ENCODE measurements at places on chromosomes 12 and 14. TPM values are rescaled to one million over a fixed set of nuclear protein-coding genes. Genes with fewer than 3 reads are reported as not detected.

ADCY4 gene
- not detected for total RNA-seq

PKP2 gene
- 2.8 TPM for total RNA-seq

DNA sequence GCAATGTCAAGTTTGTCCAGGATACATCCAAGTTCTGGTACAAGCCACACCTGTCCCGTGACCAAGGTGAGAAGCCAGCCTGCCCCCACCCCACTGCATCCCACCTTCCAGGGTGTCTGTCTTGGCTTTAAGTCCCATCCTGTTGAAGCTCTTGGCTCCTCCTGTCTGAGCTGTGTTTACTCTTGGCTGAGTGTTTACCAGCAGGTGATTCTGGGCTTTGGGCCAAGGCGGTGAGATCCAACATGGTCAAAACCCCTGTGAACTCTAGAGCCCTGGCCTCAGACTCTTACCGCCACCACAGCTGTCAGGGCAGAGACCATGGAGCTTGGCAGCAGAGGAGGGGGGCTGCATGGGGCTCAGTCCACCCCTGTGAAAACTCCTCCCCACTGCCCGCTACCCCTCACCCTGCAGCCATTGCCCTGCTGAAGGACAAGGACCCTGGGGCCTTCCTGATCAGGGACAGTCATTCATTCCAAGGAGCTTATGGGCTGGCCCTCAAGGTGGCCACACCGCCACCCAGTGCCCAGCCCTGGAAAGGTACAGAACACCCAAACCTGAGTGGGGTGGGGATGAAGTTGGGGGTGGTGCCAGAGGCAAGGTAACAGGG is 11.6 kb downstream of the TNS2 start:
- peak; percentile 50 for DNase-seq

GRCh38 chr12:49962861-49963765 is 1.4 kb downstream of the AQP5 start:
- DNase-seq, result peak; percentile 80

- DNase-seq, result no peak
Measured at GRCh38 chr12:80988986-80989385, 51.3 kb upstream of the LIN7A start.

DNA sequence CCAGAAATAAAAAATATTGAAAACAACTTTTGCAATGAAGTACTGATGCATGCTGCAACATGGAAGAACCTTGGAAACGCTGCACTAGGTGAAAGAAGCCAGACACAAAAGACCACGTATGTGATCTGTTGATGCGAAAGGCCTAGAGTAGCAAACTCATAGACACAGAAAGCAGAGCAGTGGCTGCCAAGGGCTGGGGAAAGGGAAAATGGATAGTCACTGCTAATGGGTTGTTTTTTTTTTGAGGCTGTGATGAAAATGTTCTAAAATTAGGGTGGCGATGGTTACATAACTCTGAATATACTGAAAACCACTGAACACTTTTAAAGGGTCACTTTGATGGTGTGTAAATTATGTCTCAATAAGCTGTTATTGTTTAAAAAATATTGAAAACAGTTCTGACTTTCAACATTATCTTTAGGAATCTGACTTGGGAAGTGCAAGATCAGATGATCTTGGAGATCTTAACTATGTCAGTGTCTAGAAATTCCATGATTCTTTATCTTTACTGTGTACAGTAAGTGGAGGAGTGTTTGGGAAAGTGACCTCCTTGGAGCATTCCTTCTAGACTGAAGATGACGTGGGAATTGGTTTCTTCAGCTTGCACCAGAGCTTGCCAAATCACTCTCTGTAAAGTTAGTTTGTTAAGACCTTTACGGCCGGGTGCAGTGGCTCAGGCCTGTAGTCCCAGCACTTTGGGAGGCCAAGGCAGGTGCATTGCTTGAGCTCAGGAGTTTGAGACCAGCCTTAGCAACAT is 12.4 kb downstream of the MLXIP start:
- no peak for DNase-seq

GRCh38 chr14:99659333-99659741 is 14.4 kb downstream of the HHIPL1 start:
- no peak for DNase-seq

OR4K14 gene
- not detected for total RNA-seq

GRCh38 chr12:110007881-110008280 is 8.7 kb downstream of the ANKRD13A start:
- DNase-seq, result no peak

DNA sequence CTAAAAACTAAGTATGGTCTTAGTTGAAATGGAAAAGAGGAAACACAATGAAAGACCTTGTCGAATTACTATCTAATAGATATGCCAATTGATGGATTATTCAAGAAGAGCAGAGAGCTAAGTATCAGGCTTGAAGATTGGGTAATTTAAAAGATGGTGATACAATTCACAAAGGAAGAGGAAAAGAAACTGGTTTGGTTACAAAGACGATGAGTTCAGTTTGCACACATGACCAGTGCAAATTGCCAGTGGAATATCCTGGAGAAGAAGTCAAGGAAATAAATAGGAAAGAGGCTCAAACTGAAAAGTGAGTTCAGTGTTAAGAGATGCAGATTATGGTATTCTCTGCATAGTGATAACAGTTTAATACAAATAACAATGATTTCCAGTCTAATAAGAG is 2.5 kb upstream of the RAP1B start:
- DNase-seq, result no peak

- no peak for DNase-seq
Measured at GRCh38 chr14:31239741-31240140, 32.1 kb upstream of the HECTD1 start.

DNA sequence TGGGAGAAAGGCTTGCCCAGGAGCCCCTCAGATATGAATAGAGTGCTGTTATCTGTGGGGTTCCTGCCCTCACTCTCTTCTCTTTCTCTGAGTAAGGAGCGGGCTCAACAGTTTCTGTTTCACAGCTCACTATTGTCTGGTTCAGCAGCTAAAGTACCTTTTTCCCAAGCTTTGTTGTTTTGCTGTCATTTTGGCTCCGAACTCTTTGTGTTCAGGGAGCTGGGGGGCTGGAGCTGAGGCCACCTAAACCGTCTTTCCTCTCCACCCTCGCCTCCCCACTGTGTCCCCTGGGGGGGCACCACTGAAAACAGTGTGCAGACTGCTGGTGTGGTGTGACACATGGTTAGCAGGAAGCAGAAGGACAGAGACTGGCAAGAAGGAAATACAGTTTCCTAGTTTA is 51.4 kb downstream of the FBXW8 start:
- DNase-seq, result no peak

DNA sequence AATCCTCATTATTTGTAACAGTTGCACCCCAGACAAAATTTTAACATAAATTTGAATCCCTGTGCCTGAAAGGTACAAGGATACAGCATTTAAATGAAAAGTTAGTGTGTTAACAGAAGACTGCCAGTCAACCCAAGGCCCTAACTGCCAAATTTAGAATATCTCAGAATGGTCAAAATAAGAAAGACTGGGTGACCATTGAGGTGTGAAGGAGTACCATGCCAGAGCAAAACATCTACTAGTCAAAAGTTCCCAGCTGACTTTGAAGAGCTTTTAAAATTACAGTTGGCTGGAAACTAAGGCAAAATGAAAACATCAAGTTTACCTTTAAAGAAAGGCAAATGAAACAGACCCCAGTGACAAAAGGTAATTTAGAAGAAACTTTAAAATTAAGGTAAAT is 18.4 kb downstream of the SAV1 start:
- no peak for DNase-seq

DNA sequence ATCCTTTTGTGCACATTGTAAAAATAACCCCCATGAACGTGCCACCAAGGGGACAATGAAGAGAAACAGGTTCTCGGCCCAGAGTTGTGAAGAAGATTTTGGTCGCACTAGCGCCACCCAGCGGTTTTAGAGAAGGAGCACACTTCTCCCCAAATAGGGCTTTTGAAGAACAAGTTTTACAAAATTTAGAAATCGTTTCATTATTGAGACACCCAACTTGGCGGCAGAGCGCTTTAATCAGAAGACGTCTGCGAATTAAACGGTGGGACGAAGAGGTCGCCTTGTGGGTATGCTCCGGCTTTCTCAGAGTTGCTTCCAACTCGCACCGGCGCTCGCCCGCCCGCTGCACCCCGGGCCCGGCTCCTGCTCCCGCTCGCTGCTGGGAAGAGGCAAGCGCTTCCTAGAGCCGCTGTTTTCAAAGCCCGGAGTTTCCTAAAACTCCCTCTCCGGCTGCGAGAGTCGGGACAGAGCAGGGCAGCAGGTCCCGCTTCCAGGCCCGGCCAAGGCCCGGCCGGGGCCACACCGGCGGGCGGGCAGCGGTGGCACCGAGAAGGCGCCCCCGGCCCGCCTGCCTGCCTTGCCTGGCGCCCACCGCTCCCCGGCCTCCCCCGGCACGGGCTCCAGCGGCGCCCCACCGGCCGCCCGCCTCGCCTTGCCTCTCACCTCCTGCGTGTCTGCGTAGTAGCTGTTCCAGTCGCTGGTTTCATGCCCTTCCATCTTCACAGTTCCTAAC is 645 bp downstream of the FOXA1 start:
- DNase-seq, result peak; percentile 82

All from LHCN-M2 (cell line).